ENCODE measurements at places on chromosomes 4 and X.

DNA sequence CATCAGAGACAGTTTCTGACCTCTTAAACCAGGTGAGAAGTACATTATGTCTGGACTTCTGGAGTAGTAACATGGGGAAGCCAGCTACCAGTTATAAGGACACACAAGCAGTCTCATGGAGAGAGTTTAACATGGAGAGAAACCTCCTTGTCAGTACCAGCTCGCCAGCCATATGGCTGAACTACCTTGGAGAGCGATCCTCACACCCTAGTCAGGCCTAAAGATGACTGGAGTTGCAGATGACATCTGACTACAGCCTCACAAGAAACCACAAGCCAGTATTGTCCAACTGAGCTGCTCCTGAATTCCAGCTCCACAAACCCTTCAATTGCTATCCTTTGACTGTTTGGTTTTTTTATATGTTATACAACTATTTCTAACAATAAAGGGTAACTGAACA is 49.8 kb downstream of the PDHA2 start:
- no peak for DNase-seq

GRCh38 chr4:178745203-178745602 is 1303.0 kb upstream of the AGA start:
- DNase-seq: no peak

DNA sequence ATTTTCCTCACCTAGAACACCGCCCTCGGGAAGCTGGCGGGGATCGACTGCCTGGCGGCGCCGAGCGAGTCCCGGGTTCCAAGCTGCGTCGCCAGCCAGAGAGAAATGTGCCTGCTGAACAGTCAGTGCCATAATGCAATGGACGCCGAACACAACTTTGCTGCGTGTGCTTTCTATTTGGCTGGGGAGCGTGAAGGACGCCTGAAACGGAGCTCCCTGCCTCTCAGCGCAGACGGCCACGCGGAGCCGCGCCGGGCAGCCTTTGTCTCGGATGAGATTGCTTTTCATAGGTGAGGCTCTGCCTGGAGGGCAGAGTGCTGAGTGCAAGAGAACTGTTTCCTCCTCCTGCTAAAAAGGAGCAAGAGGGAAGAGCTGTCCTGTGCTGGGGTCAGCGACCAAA is 107.7 kb upstream of the BCOR start:
- no peak for DNase-seq

- DNase-seq: no peak
Measured at GRCh38 chr4:41205854-41206460, 8.4 kb downstream of the APBB2 start.

- DNase-seq: no peak
Measured at GRCh38 chr4:152817331-152817730, 37.6 kb downstream of the ARFIP1 start.

- DNase-seq: no peak
Measured at GRCh38 chr4:74244049-74244448, 64.2 kb upstream of the EPGN start.

Data from SW 1271 (cell line).